Glutamatergic neuron (in vitro differentiated cells): ENCODE measurements at places on chromosomes 12 and 14. TPM values are rescaled to one million over a fixed set of nuclear protein-coding genes. Genes with fewer than 3 reads are reported as not detected.

Gene CCDC77
- total RNA-seq = 17.1 TPM

Gene SIX6
- not detected for total RNA-seq

GRCh38 chr12:37548266-37548805 is 768.2 kb upstream of the ALG10B start:
- DNase-seq = no peak

Gene RERGL
- total RNA-seq = 0.44 TPM

Gene TBX5
- not detected for total RNA-seq

DNA sequence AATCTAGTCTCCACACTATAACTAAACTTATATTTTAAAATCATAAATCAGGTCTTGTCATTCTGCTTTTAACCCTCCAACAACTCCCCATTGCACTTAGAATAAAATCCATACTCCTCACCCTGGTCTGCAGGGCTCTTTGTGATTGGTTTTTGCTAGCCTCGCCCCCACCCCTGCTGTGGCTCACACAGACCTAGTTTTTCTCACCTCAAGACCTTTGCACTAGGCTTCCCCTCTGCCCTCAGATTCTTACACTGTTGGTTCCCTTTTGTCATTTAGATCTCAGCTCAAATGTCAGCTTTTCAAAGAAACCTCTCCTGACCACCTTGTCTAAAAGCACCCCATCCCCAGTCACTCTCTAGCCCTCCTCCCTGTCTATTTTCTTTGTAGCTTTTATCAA is 10.7 kb upstream of the LHX5 start:
- DNase-seq = no peak

DNA sequence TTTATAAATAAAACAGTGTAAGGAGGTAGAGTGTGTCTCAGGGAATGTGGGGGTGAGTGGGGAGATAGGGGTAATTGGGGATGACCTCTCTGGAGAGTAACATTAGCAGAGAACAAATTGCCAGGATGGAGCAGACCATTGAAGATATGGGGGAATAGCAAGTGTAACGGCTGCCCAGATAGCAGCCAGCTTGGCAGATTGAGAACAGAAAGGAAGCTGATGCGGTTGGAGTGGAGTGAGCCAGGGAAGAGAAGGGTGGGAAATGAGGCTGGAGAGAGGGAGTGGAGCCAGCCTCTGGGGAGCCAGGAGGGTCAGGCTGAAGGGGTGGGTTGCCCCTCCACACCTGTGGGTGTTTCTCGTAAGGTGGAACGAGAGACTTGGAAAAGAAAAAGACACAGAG is 5.6 kb upstream of the ADCK1 start:
- no peak for DNase-seq

GRCh38 chr14:101502761-101503392 is 58.4 kb upstream of the DIO3 start:
- DNase-seq = peak; percentile 6

DNA sequence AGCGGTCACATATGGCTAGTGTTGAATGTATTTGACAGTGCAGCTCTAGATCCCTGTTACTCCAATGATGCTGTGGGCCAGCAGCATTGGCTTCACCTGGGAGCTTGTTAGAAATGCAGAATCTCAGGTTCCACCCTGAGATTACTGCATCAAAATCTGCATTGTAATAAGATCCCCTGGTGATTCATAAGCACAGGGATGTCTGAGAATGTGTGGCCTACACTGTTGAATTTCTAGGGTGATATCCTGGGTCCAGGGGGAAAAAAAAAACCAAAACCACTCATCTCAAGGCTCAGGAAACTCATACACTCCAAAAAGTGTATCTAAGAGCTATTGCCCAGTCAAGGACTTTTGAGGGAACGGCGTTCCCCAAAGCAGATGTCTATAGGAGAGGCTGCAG is 196.8 kb downstream of the PPM1H start:
- DNase-seq = no peak

DNA sequence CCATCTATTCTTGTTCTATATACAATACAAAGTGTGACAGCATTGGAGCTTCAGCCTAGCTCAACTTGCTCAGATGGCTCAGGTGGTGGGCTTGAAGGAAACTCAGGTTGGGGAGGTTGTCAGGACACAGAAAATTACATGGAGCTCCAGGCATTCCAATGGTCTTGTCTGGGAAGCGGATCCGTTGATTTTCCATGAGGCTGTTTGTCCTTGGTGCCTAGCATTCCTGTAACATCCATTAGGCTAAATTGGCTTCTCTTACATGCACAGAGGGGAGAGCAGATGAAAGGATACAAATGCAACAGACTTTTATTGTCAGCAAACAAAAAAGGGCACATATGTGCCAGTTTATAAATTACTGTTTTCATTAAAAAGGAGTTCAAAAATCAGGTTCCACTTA is 75.5 kb upstream of the OTX2 start:
- no peak for DNase-seq

Gene TPH2
- 0.34 TPM for total RNA-seq

DNA sequence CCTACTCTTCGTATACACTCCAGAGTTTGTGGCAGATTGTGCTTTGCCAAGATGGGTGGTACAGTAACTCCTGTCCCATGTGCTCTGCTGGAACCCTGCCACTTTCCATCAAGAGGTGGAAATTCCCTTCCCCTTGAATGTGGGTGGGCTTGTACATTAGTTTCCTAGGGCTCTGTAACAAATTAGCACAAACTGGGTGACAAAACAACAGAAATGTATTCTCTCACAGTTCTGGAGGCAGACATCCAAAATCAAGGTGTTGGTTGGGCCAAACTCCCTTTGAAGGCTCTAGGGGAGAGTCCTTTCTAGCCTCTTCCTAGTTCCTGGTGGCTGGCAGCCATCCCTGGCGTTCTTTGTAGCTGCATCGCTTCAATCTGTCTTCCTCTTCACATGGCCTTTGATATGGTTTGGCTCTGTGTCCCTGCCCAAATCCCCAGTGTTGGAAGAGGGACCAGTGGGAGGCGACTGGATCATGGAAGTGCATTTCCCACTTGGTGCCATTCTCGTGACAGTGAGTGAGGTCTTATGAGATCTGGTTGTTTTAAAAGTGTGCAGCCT is 117.5 kb downstream of the VRK1 start:
- no peak for DNase-seq

Gene PIWIL1
- not detected for total RNA-seq
